ENCODE measurements at places on chromosomes 7 and 10.

DNA sequence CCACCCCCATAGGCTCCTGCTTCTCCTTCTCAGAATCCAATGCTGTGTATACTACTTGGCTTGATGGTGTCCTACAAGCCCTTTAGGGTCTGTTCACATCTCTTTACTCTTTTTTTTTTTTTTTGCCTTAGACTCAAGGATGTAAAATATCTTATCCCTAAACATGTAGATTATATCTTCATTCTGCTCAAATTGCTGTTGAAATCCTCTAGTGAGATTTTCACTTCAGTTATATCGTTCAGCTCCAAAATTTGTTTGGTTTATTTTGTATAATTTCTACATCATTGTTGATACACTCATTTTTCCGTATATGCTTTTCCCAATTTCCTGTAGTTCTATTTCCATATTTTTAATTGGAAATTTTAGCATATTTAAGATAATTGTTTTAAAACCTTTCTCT lies 1.8 kb upstream of the AKR1C3 start:
- no peak for DNase-seq

- peak; percentile 19 for DNase-seq
Observed at GRCh38 chr7:157670490-157671357, 333.9 kb downstream of the DNAJB6 start.

- no peak for DNase-seq
Observed at GRCh38 chr10:3747984-3748383, 37.0 kb downstream of the KLF6 start.

DNA sequence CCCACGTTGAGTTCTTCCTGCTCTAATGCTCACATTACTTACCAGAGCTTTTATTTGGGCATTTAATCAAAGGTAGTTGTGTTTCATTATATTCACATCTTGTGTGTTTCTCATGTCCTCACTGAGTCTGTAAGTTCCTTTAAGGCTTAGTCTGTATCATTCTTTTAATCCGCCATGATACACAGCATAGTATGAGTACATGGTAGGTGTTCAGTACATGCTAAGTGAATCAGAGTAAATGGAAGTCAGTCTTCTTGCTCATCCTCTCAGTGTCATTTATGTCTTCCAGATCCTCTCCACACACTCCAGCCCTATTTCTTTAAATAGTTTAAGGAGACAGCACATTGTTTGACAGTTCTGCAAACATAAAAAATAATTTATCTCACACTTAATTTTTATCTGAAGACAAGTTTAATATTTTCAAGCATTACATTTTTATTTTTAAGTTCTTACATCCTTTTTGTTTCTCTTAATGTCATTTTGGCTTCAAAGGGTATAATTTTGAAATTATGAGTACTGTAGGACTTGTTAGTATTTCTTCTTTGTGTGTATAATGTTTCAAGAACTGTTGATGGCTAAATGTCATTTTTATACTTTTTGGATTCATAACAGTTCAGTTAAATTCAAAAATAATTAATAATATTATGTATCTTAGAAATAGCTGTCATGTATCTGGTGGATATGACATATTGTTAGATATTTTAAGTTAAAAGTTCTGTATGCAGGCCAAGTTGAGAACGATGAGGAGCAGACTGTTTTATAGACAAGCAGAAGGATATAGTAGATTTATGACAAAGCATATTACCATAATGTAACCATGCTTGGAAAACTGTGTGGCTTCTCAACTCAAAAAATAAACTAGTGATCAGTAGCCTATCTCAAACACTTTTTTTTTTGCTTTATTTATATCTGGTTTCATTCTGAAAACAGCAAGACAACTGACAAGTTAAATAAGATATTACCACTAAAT lies 342.7 kb downstream of the LRMDA start:
- no peak for DNase-seq

DNA sequence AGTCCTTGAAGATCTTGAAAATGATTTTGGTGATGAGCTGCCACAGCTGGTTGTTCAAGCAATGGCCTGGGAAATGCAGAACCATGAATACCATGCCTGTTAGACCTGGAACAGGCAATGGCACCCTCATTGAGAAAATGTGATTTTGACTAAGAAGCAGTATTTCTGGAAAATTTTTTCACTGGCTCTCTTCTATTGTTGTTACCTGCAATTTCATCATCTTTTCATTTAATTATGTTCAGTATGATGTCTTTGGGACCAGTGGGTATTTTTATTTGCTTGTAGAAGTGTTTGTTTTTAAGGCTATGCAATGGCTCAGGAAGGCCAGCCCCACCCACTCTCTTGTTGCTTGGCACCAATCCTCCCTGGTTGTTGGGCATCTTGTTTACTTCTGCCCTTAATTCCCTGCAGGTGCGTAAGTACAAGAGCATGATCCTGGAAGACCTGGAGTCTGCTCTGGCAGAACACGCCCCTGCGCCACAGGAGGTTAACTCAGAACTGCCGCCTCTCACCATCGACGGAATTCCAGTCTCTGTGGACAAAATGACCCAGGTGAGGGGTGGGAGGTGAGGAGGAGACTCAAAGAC lies 78.6 kb downstream of the NRF1 start:
- DNase-seq, result no peak

DNA sequence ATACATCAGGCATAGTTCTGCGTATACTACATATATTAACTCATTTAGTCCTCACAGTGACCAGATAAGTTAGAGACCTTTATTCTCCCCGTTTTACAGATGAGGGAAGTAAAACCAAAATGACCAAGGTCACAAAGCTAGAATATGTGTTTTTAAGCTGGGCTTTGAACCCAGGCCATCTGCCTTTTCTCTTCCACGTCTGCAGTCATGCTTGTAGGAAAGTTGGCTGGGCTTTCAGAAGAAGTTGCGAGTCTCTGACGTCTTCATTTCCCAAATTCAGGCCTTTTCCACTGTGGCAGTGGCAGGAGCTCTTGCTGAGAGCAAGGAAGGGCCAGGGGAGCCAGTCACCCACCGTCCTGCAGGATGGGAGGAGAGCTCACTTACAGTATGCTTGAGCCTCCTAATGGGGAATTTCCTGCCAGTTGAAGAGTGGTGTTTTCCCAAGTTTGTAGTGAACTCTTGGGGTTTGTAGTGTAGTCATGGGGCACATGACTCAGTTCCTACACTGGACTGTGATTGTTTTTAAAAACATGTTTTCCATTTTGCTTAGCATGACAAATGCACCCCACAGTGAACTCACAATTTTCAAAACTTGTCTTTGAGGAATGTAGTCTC lies 34.2 kb downstream of the CYP17A1 start:
- DNase-seq, result peak; percentile 97

- no peak for DNase-seq
Observed at GRCh38 chr7:134900166-134900982, 85.9 kb upstream of the AGBL3 start.

DNA sequence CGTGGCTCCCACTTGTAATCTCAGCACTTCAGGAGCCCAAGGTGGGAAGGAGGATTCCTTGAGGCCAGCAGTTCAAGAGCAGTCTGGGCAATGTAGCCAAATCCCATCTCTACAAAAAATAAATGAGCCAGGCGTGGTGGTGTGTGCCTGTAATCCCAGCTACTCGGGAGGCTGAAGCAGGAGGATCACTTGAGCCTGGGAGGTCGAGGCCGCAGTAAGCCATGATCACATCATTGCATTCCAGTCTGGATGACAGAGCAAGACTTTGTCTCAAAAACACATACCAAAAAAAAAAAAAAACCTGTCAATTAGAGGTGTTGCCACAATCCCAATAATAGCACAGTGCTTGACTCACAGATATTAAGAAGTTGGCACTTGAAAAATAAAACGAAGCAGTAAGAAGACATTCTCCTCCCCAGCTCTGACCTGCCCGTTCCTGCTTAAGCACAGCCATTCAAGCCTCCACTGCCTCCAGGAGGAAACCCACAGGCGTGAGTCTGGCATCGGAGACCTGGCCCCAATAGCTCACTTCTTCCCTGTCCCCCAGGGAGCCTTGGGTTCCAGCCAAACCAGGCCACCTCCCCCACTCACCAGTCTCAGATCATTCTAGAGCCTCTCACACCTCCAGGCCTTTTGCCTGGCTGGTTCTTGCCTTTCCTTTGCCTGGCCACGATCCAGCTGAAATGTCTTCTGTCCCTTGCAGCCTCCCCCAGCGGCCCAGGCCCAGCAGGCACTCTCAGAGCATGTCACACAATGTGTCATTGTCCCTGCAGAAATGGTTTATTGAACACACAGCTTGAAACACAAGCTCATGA lies 45.3 kb upstream of the GTF2I start:
- DNase-seq, result peak; percentile 53

GRCh38 chr7:39592586-39592985 lies 26.4 kb downstream of the YAE1 start:
- DNase-seq, result peak; percentile 72

GRCh38 chr7:94426980-94427875 lies 32.5 kb downstream of the COL1A2 start:
- DNase-seq, result peak; percentile 30

DNA sequence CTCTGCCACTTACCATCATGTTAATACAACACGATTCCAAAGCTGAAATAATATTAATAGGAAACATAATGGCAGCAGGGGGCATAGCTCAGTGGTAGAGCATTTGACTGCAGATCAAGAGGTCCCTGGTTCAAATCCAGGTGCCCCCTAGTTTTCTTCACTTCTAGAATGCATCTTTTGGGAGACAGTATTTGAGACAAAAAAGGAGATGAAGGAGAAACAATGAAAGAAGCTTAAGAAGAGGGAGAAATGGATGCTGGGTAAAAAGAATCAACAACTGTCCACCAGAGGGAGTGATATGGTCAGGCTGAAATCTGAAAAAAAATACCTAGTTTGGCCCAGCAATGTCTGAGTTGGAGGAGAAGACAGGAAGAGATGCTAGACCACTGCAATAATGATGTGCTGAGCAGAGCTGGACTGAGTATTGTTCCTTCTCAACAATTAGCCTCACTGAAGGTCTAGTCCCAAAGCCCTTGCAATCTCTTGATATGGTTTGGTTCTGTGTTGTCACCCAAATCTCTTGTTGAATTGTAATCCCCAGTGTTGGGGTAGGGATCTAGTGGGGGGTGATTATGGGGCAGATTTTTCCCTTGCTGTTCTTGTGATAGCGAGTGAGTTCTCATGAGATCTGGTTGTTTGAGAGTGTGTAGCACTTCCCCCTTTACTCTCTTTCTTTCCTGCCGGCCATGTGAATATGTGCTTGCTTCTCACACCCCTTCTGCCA lies 48.3 kb downstream of the ZNF783 start:
- DNase-seq, result peak; percentile 80

- DNase-seq, result no peak
Observed at GRCh38 chr7:55239406-55239805, 125.7 kb upstream of the LANCL2 start.

GRCh38 chr7:14377646-14378266 lies 388.3 kb upstream of the ETV1 start:
- peak; percentile 34 for DNase-seq

- DNase-seq, result no peak
Observed at GRCh38 chr7:98571006-98571405, 46.1 kb upstream of the NPTX2 start.

GRCh38 chr7:137032436-137032835 lies 164.0 kb downstream of the CHRM2 start:
- DNase-seq, result peak; percentile 63

DNA sequence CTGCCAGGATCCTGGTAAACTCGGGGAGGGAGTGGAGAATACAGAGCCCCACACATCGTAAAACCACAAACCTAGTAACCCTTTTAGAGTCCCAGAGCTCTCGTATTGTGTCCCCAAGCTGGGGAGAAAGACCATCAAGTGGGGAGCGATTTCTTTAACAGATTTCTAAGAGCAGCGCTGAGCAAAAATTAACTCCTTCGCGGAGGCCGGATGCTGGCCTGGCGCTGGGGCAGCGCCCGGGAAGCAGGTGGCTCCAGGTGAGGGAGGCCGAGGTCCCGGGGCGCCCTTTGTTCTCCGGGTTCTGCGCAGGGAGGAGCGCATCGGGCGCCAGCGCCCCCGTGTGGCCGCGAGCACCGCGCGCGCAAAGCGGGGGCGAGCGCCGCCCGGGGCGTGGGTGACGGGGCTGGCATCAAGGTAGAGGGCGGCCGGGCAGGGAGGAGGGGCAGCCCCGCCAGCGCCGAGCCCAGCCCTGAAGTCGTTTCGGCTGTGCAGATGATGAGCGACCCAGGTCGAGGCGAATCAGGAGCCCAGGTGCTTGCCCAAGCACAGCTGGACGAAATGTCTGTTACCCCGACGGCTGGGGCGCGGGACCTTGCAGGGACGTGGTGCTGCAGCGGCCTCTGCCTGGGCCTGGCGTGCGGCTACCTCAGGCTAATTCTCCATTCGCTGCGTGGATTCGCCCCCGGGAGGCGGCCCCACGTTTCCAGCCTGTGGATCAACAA lies 10.4 kb upstream of the FGFR2 start:
- DNase-seq, result peak; percentile 22

GRCh38 chr10:4230036-4230435 lies 445.0 kb upstream of the KLF6 start:
- DNase-seq, result no peak

DNA sequence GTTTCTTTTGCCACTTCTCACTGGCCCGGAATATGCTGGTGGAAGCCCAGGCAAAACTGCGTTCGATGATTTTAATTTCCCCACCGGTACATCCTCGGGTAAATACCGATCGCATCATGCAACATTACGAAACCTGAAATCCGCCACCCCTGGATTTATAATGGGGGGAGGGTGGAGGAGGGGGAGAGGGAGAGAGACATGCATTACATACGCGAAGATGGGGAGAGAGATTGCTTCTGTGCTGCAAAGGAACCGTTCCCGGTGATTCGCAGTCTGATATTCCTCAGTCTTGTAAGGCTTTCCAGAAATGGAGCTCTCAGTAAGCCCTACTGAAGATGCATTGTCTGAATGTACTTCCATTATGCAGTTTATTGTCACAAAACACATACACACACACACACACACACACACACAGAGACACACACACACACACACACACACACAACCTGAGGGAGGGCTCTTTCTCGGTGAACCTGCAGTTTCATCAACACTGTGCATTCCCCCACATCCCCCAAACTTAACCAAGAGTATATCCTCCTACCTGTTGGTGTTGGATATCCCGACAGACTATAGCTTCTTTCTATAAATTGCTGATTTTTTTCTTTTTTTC lies 741 bp downstream of the GPR85 start:
- peak; percentile 2 for DNase-seq

- no peak for DNase-seq
Observed at GRCh38 chr7:101537935-101538595, 91.0 kb downstream of the MYL10 start.

DNA sequence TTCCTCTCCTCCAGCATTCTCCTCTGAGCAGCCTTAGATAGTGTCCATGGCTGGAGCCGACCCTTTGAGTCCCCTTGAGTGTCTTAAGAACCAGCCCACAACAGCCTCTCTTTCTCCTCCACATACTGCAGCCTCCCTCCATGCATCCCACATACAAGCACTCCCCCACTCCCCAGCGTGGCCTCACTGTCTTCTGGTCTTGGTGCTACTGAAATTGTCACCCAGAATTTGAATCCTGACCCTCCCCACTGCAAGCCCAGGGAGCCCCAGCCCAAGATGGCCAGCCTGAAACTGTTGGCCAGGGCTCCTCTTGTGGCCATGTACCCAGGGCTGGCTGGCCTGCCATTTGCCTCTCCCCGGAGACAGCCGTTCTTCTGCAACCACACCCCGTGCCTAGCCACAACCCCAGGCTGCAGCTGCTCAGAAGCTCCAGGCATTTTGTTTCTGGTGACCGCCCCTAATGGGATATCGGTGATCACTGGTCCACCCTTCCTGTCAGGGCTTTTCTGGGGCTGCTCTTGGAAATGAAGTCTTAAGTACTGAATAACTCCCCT lies 18.8 kb upstream of the SH2D4B start:
- no peak for DNase-seq
